ENCODE measurements at places on chromosomes 4 and X.

GRCh38 chr4:120691106-120691505 lies 231.4 kb downstream of the PRDM5 start:
- DNase-seq: no peak

GRCh38 chr4:45147866-45148265 lies 421.5 kb upstream of the GNPDA2 start:
- DNase-seq: no peak

- DNase-seq: no peak
Observed at GRCh38 chr4:187171706-187172339, 448.2 kb upstream of the FAT1 start.

DNA sequence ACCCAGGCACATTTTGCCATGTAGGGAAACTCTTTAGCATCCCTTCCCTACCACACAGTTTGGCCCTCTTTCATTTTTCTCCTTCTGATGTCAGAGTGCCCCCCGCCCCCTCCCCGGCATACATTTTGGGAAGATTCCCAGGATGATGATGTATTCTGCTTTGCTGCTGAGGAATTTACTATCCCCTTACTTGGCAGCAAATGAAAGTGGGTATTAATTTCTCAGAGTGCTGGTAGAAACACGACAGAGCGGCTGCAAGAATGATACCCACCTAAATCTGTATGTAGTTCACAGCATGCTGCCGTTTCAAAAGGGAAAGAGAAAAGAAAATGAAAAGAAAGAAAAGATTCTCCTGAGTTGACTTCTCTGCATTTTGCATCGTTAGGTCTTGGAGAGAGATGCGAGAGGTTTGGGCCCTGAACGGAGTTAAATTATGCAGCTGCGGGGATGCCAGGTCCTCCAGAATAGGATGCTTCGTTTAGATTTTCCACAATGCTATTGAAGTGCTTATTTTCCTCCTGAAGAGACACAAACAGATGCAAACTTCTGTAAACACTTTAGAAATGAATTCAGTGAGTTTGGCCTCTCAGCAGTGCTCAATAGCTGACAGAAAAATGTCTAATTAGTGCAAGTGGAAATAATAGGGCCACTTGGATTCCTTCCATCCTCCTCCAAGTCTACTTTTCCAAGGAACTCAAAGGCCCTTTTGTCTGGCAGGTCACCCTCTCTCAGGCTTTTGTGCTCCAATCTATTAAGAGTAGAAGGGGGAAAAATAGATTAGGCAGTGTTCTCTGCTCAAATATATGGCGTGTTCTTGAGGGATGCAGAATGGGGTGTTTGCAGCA lies 106.2 kb downstream of the ALPK1 start:
- DNase-seq: no peak

DNA sequence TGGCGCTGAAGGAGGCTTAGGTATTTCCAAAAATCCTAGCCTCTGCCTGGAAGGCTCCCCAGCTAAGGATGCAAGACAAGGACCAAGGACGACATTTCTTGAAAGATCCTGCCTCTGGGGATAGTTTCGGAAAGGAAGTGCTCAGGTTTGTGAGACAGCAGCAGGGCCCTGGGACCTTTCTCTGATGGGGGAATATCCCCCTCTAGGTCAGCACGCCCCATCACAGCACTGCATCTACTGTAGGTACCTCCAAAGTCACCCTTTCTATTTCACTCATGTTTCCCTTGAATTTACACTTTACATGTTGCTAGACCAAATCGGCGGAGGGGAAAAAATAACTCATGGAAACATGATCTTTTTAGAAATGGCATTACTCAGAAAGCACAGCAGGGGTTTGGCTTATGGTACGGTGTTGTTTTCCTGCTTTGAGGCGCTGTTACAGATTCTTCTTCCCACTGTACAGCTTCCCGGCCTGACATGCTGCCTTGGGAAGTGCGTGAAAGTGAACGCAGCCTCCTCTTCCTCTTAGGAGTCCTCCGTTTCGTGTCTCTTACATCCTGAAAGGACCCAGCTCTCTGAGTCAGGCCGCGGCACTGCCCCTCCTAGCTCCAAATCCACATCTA lies 77.2 kb upstream of the DHRSX start:
- no peak for DNase-seq
